Type B pancreatic cell (in vitro differentiated cells): ENCODE measurements at places on chromosomes 4 and X.

- H3K36me3 ChIP-seq: no peaks in the 10 kb centered on the region
- H3K27ac ChIP-seq: no peak overlapping the region
- H3K4me3 ChIP-seq: no peak overlapping the region
- H3K27me3 ChIP-seq: peaks cover 5% of the 10 kb centered on the region
- H3K4me1 ChIP-seq: no peaks in the 10 kb centered on the region
These were observed 12.0 kb downstream of the EREG start for GRCh38 chr4:74376888-74377483.

GRCh38 chr4:47763279-47763678, 74.6 kb downstream of the CORIN start:
- H3K27me3 ChIP-seq: no peaks in the 10 kb centered on the region
- no peaks in the 10 kb centered on the region for H3K36me3 ChIP-seq
- no peak for DNase-seq
- no peaks in the 10 kb centered on the region for H3K4me1 ChIP-seq
- no peak overlapping the region for H3K4me3 ChIP-seq

DNA sequence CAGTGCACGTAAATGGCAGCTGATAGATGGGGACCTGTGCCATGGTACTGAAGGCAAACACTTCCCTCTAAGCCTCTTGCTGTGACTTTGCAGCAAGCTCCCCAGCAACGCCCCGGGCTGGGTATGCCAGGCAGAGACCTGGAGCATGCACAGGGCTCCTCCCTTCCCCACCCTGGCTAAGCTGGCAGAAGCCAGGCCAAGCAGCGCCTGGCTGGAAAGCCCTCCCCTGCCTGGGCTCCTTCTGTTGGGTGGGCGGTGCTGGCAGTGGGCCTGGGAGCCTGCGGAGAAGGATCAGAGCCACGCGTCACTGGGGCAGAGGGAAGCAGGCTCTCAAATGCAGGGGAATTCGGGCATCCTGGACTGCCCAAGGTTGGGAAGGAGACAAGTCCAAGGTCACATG, 3.6 kb downstream of the ATP2B3 start:
- H3K27me3 ChIP-seq: peaks cover 34% of the 10 kb centered on the region
- H3K4me3 ChIP-seq: no peak overlapping the region
- H3K4me1 ChIP-seq: no peaks in the 10 kb centered on the region
- H3K27ac ChIP-seq: no peak overlapping the region
- H3K36me3 ChIP-seq: no peaks in the 10 kb centered on the region
- no peak for DNase-seq

GRCh38 chr4:76087007-76087769, 12.7 kb downstream of the ART3 start:
- no peak overlapping the region for H3K27ac ChIP-seq
- H3K36me3 ChIP-seq: no peaks in the 10 kb centered on the region
- H3K4me3 ChIP-seq: peak overlapping the region; percentile 18

DNA sequence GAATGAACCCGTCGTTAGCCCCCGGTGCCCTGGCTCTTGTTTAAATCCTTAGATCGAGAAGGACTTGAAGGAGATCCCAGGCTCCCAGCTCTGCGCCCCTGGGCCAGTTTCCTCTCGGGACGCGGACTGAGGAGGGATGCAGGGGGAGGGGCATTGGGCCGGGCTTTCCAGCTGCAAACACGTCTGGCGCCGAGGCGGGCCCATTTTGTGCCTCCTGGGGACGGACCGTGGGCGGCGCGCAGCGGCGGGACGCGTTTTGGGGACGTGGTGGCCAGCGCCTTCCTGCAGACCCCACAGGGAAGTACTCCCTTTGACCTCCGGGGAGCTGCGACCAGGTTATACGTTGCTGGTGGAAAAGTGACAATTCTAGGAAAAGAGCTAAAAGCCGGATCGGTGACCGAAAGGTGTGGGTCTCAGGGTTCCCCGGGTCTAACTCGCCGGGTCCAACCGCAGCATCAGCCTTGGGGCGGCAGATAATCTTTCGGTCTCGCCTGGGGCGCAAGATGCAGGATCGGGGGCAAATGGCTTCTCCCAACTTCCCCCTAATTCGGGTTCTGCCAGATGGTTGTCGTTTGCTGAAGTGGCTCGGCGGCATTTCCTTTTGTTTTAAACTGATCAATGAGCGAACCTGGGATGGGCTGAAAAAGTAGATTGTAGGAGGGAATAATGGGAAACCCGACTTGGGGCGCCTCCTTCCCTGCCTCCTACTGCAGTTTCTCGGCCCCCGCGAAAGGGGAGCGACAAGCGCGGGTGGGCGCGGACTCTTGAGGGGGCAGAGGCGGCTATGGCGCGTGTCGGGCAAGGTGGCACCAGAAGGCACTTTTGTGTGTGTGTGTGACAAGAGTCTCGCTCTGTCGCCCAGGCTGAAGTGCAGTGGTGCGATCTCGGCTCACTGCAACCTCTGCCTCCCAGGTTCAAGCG, 2.9 kb downstream of the PDGFRA start:
- peaks cover 78% of the 10 kb centered on the region for H3K27me3 ChIP-seq
- H3K4me1 ChIP-seq: peaks cover 18% of the 10 kb centered on the region
- peaks cover 14% of the 10 kb centered on the region for H3K36me3 ChIP-seq
- DNase-seq: no peak
- H3K27ac ChIP-seq: peak overlapping the region; percentile 69

DNA sequence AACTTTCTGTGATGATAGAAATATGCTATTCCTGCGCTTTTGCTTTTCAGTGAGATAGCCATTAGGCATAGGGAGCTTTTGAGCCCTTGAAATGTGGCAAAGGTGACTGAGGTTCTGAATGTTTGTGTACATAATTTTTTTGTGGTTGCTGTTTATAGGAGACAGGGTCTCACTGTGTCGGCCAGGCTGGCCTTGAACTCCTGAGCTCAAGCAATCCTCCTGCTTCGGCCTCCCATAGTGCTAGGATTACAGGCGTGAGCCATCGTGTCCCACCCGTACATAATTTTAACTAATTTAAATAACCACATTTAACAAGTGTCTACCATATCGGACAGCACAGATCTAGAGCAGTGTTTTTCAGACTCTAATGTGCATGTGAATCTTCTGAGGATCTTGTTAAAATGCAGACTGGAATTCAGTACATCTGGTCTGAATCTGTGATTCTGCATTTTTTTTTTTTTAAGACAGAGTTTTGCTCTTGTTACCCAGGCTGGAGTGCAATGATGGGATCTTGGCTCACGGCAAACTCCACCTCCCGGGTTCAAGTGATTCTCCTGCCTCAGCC, 45.3 kb downstream of the CASP6 start:
- no peak overlapping the region for H3K27ac ChIP-seq
- no peaks in the 10 kb centered on the region for H3K27me3 ChIP-seq
- no peaks in the 10 kb centered on the region for H3K4me1 ChIP-seq
- DNase-seq: no peak
- no peaks in the 10 kb centered on the region for H3K36me3 ChIP-seq
- H3K4me3 ChIP-seq: no peak overlapping the region

DNA sequence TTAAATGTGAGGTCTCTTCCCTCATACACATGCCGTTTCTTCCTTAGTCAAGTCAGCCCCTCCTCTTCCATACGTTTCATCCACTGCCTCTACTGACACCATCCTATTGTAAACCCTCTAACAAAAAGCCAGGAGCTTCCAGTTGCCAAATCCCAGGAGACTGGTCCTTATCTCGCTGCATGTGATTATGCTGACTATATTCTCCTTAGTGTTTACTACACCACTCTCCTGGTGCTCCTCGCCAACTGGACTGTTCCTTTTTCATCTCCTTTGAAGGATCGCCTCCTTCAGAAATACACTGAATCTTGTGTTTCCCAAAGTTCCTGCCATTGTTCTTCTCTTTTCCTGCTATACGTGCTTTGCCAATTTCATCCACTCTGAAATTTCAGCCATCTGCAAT, 27.7 kb downstream of the MAML3 start:
- H3K27me3 ChIP-seq: no peaks in the 10 kb centered on the region
- peaks cover 7% of the 10 kb centered on the region for H3K36me3 ChIP-seq
- no peak overlapping the region for H3K4me3 ChIP-seq
- DNase-seq: no peak
- H3K27ac ChIP-seq: no peak overlapping the region

DNA sequence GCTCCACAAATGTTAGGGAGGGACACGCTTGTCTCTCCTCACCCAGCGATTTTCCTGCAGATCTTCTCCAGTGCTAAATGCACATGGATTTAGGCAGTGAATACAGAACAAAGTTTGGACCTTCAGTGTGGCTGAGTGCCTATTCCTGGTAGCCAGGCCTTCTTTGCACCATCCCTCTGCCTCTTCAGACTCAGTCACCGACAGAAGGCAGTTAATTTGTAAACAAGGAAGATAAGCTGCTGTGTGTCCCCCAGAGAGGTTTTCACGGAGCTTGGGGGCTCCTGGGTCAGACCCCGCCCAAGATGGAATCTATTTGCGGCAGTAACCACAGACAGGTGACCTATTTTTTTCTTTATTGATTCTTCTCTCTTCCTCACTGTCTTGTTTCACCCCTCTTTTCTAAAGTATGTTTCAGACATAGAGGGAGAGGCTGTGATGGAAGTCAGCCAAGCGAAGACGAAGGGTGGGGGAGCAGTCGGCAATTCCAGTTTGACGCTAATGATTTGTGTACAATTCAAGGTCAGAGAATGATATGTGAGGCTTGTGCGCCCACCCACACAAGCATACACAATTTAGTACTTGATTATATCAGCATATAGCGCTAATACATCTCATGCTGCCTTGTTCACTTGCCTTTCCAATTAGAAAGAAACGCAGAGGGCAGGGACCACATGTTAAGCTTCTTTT, 200.8 kb downstream of the MGST2 start:
- no peaks in the 10 kb centered on the region for H3K36me3 ChIP-seq
- peak overlapping the region; percentile 43 for H3K27ac ChIP-seq
- peaks cover 18% of the 10 kb centered on the region for H3K4me1 ChIP-seq
- H3K27me3 ChIP-seq: no peaks in the 10 kb centered on the region

GRCh38 chr4:124019749-124020549, 623.4 kb downstream of the SPRY1 start:
- H3K4me3 ChIP-seq: peak overlapping the region; percentile 29
- H3K4me1 ChIP-seq: peaks cover 24% of the 10 kb centered on the region
- no peak for DNase-seq
- H3K27ac ChIP-seq: no peak overlapping the region

- H3K36me3 ChIP-seq: no peaks in the 10 kb centered on the region
- peak within 1 kb of the TSS; percentile 64 for H3K27ac ChIP-seq
- peaks cover 3% of the 10 kb centered on the region for H3K27me3 ChIP-seq
- no peak for DNase-seq
- H3K4me3 ChIP-seq: peak within 1 kb of the TSS; percentile 75
These were observed at the start of gene RHOH for GRCh38 chr4:40196724-40197281. Gene RHOH (plus strand): TSS chr4:40197031. CDS start chr4:40243387, 46,356 bp downstream.

- H3K4me1 ChIP-seq: no peaks in the 10 kb centered on the region
These were observed 597.6 kb upstream of the MAGEB2 start for GRCh38 chrX:29617725-29618124.

DNA sequence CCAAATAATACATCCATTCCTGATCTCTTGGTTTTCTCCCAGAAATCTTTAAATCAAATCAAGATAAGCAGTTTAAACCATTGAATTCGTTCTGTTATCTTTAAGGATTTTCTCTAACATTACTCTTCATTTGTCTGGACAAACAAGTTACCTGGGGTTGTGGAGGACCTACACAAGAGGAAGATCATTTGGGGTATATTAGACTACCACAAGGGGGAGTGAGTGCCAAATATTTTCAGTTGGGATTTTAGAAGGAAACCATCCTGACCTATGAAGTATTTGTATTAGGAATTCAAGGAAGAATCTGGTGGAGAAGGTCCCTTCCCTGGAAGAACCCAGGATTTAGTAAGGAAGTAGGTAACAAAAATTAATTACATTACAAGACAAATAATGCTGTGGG, 12.0 kb upstream of the DCHS2 start:
- H3K4me3 ChIP-seq: no peak overlapping the region
- no peak overlapping the region for H3K27ac ChIP-seq
- no peak for DNase-seq
- no peaks in the 10 kb centered on the region for H3K4me1 ChIP-seq

- no peaks in the 10 kb centered on the region for H3K4me1 ChIP-seq
- H3K4me3 ChIP-seq: no peak overlapping the region
- H3K27me3 ChIP-seq: peaks cover 17% of the 10 kb centered on the region
- H3K27ac ChIP-seq: no peak overlapping the region
These were observed 182.7 kb downstream of the KCNIP4 start for GRCh38 chr4:21765810-21766407.

DNA sequence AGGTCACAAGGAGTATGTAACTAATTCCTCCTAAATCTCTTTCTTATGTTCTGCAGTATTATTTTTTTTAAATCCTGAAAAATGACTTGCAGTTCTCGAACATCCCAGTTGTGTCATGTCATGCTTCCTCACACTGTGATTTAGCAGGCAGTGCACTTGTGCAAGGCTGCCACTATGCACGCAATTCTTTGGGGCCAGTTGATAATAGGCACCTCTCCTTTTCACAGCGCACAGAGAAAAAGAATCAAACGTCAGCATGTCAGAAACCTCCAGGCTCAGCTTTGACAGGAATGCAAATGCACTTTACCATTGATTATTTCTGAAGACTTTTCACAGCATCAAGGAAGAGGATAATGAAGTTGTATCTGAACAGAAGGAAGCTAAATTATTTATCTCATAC, 62.9 kb downstream of the FGF13 start:
- H3K27ac ChIP-seq: no peak overlapping the region
- H3K27me3 ChIP-seq: no peaks in the 10 kb centered on the region
- H3K4me1 ChIP-seq: no peaks in the 10 kb centered on the region
- no peak for DNase-seq
- no peak overlapping the region for H3K4me3 ChIP-seq

GRCh38 chr4:8229331-8229975, 30.4 kb downstream of the SH3TC1 start:
- no peaks in the 10 kb centered on the region for H3K27me3 ChIP-seq
- H3K4me3 ChIP-seq: no peak overlapping the region
- H3K36me3 ChIP-seq: no peaks in the 10 kb centered on the region

DNA sequence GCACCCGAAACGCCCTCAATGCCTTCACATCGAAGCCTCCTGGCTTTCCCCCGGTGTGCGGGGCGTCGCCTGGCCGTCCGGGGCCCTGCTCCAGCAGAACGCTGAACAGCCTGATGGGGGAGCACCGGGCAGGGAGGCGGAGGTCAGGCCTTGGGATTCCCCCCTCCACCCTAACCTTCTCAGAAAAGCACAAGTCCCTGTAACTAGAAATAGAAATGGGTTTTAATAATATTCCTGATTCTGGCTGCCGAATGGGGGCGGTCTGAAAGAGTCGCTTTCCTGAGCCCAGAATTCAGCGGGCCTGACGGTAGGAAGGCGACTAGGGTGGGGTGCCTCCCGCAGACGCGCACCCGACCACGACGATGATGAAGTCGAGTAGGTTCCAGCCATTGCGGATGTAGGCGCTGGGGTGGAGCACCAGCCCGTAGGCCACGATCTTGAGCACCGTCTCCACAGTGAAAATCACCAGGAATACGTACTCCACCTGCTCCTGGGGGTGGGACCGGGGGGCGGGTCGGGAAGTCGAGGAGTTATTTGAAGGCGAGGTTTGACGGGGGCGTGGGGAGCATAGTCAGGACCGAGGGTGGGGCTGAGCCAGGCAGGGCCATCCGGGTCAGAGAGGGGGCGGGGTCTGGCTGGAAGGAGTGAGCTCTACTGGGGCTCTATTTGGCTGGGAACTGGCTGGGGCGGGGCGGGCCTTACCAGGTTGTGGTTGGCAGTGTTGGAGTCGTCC, 2.5 kb downstream of the CACNA1F start:
- DNase-seq: no peak
- peak overlapping the region; percentile 75 for H3K4me3 ChIP-seq
- peaks cover 5% of the 10 kb centered on the region for H3K4me1 ChIP-seq
- no peak overlapping the region for H3K27ac ChIP-seq

GRCh38 chrX:29477878-29478277, 737.5 kb upstream of the MAGEB2 start:
- H3K4me3 ChIP-seq: no peak overlapping the region
- H3K4me1 ChIP-seq: peaks cover 5% of the 10 kb centered on the region
- H3K27me3 ChIP-seq: peaks cover 4% of the 10 kb centered on the region
- no peak overlapping the region for H3K27ac ChIP-seq
- H3K36me3 ChIP-seq: no peaks in the 10 kb centered on the region

GRCh38 chr4:4267981-4268380, 20.0 kb upstream of the TMEM128 start:
- no peak overlapping the region for H3K4me3 ChIP-seq
- H3K4me1 ChIP-seq: no peaks in the 10 kb centered on the region
- no peak overlapping the region for H3K27ac ChIP-seq
- H3K36me3 ChIP-seq: peaks cover 4% of the 10 kb centered on the region
- DNase-seq: no peak
